NCI-H187 treated with DMSO at 0.1 percent for 48 hours (cell line): ENCODE measurements at places on chromosomes 3 and 15.

- DNase-seq: no peak
Measured at GRCh38 chr3:197432384-197433127, 123.2 kb downstream of the BDH1 start.

DNA sequence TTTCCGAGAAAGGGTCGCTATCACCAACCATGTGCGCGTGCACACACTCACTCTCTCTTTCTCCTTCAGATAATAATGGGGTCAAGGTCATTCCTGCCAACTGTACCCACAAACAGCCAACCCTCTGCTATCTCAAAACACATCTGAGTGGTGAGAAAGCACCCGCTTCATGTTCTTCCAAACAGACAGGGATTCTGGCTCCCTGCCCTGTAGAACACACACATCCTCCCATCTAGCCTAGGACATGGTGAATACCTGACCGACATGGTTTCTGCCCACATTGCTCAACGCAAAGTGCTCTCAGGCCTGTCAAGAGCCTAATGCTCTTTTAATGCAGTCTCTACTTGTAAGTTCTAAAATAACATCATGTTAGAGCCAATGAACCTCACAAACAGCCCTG is 302.2 kb downstream of the FOXP1 start:
- no peak for DNase-seq

GRCh38 chr3:126134219-126134975 is 46.0 kb downstream of the ALDH1L1 start:
- DNase-seq: peak; percentile 3

DNA sequence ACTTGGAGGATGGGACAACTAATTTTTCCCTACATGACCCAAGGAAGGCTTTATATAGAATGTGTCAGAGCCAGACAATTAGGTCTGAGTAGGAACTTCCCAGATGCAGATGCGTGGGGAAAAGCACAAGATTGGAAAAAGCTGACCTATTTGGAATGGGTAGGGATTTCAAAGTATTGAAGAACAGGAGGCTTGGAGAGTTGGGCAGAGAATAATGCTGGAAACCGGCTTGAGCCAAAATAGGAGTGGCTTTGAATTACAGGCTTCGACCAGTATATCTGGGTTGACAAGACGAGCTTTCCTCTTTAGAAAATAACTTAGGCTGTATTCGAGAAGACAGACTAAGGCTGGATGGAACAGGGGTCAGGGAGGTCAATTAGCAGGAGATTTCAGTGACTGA is 181.1 kb downstream of the GBE1 start:
- DNase-seq: no peak

- no peak for DNase-seq
Measured at GRCh38 chr3:143565951-143566350, 282.3 kb downstream of the SLC9A9 start.
